ENCODE measurements at places on chromosomes 3 and 15.

GRCh38 chr3:191369616-191370010, 39.3 kb upstream of the UTS2B start:
- no peak for DNase-seq

DNA sequence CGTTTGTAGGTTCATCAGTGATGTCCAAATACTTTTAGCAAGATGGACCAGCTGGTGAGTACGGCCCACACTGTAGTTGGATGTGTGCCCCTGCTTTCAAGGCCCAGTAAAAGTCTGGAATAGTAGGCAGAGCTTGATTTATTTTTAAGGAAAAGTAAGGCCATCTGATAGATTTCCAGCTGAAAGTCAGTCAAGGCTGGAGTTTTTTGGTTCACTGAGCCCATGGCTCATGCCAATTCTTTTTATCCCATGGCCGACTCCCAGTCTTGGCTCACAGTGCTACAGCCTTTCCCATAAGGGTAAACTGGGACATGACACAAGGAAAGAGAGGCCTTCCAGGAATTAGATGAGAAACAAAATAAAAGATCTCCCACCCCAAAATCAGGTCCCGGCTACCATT, 13.5 kb downstream of the CCDC80 start:
- no peak for DNase-seq

GRCh38 chr3:195212749-195213375, 58.1 kb downstream of the XXYLT1 start:
- DNase-seq = no peak

- no peak for DNase-seq
Measured at GRCh38 chr15:29840054-29840453, 17.8 kb upstream of the TJP1 start.

- no peak for DNase-seq
Measured at GRCh38 chr3:130420466-130420865, 75.0 kb downstream of the COL6A5 start.

DNA sequence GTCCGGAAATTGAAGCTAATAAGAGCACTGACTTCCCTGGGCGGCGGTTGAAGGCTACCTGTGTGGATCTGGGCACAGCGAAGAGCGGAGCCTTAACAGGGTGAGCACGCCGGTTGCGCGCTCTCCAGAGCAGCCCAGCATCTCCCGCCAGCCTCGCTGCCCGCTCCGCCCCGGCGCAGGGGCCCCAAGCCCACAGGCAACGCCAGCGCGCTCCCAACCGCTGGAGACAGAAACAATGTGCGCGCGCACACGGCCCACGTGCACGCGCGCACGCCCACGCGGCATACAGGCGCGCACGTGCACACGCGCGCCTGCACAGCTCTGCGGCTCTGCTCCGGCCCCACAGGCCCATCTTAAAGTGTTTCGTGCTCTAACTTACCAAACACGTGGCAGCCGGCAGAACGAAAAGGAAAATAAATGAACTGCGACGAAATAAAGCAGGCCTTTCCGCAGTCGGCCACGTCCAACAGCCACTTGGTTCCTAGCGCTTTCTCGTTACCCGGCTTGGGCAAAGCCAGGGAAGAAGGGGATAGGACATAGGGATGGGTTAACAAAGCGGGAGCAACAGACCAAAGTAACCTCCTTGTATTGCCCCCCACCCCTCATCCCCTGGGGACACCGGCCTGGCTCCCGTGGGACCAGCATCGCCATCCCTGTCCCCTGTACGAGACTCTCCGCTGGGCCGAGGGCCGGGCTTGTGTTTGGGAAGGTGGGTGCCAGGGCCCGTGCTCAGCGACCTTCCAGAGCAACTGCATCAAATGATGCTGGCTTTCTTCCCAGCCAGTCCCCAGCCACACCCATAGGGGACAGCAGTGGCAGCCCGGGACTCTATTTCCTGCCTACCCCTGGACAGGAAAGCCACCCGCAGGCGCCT, 203.7 kb downstream of the ABHD5 start:
- peak; percentile 16 for DNase-seq

DNA sequence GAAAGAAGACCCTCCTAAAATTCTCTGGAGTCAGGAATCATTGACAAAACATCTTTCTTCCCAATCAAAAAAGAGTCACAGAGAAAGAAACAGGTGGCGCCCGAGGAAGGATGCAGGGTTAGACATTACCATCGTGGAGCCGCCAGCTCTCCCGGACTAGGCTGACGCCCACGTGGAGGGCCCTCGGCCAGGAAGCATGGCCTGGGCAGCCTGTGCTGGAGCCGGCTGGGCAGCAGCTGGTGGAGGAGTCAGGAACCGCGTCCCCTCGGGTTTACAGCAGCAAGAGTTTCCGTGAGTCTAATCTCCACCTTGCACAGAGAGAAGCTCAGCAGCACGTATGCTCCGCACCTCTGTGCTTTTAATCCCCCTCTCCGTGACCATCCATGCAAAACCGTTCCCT, 533.7 kb upstream of the ATP11B start:
- no peak for DNase-seq

DNA sequence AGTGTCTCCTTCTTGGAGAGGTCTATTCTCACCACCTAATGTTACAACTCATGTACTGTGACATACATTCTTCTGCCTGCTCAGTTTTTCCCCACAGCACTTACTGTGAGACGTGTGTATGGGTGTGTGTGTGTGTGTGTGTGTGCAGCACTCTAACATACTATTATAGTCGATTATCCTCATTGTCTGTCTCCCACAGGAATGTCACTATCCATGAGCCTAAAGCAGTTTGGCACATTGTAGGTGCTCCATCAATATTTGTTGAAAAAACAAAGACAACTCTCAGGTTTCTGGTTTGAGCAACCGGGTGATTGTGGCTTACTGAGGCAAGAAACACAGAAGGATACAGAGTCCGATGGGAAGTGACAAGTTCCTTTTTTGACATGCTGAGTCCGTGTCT, 8.6 kb upstream of the ZNF148 start:
- DNase-seq = no peak

GRCh38 chr15:68821841-68822381, 1.2 kb upstream of the ANP32A start:
- DNase-seq = no peak

DNA sequence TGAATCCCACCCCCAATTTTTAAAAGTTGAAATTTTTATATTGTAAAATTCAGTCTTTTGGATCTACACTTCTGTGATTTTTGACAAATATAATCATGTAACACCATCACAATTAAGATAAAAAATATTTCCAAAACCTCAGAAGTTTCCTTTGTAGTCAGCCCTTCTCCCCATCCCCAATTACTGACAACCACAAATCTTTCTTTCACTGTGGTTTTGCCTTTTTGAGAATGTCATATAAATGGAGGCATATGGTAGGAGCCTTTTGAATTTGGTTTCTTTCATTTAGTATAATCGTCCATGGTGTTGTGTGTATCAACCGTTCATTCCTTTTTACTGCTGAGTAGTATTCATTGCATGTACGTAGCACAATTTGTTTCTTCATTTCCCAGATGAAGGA, 7.9 kb upstream of the CILP start:
- DNase-seq = no peak
